ENCODE measurements at places on chromosomes 16 and 17.

DNA sequence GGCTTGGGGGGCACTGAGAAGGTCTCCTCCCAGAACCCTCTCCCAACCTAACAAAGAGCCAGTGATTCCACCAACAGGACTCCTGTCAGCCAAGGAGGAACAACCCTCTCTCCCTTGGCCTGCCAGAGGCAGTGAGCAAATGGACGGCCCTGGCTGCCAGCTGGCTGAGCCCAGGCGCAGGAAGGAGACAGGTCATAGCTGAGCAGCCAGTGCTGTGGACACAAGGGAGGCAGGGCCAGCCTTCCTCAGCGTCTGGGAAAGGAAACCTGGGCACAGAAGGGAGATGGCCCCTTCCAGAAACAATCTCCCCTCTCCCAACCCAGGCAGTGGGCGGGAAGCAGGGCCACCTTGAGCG lies 2.1 kb downstream of the MPO start:
- no peak for DNase-seq

- no peak for DNase-seq
Measured at GRCh38 chr17:72429066-72429638, 308.3 kb downstream of the SOX9 start.

GRCh38 chr17:36503456-36504155 lies 17.1 kb downstream of the ZNHIT3 start:
- DNase-seq, result no peak

GRCh38 chr17:19342611-19343255 lies 19.8 kb downstream of the B9D1 start:
- no peak for DNase-seq

DNA sequence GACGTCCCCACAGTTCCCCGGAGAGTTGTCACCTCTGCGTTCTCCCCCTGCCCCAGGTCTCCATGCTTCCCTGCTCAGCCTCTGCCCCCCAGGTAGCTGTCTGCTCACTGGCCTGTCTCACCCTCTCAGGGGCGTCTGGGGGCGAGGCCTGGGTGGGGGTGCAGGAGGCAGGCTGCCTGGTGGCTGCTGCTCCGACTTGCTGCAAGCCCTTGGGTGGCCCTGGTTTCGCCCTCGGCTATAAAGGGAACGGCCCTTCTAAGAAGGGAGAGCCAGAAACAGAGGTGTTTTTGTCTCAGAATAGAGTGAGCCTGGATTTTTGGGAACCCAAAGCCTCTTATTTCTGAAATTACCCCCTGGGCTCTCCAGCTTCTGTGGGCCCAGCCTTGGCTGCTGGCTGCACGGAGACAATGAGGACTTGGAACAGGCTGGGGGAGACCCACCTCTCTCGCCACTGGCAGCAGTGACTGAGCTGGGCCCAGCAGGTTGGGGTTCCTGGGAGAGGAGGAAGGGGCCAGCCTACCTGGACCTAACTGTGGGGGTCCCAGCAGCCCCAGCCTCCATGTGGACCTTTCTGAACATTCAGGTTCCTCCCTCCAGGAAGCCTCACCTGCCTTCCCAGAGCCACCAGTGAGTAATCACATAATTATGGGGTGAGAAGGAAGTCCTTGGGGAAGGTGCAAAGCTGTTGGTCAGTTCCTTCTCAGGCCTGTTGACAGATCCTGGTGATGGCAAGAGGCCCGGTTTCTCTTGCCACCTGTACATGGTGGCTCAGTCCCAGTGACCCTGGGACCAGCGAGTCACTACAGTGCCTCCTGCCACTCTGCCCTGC lies 15.5 kb upstream of the SPNS2 start:
- no peak for DNase-seq

- no peak for DNase-seq
Measured at GRCh38 chr16:50761267-50761666, 19.4 kb downstream of the CYLD start.

DNA sequence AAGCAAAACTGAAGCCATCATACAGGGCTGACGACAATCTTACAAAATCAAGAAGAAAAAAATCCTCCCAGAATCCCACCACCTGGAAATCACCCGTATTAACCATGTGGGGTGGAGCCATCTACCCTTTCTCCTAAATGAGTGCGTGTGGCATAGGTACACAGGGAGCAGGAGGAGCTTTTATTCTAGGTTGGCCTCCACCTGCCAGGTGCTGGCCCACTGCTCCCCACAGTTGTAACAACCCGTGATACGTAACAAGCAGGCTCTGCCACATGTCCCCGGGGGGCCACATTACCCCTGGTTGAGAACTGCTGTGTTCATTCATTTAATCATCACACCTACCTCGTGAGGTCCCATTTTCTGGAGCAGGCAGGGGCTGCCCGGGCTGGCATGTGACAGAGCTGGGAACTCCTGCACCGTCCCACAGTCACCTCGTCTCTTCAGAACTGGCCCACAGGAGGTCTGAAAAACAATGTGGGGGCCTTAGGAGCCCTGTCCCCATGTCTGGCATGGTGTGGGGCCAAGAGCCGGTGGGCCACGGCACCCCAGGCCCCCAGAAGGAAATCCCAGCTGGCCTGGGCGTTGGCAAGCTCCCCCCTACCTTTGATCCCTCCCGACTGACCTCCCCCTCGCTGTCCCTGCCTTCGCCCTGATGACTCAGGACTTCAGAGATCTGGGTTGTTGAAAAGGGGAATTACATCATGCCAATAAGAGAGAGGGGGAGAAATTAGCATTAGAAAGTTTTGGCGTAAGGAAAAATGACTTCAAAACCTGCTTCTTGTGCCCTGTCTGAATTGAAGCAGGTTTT lies 12.9 kb downstream of the CMIP start:
- peak; percentile 16 for DNase-seq

GRCh38 chr16:8620535-8620934 lies 963 bp upstream of the METTL22 start:
- DNase-seq, result no peak

DNA sequence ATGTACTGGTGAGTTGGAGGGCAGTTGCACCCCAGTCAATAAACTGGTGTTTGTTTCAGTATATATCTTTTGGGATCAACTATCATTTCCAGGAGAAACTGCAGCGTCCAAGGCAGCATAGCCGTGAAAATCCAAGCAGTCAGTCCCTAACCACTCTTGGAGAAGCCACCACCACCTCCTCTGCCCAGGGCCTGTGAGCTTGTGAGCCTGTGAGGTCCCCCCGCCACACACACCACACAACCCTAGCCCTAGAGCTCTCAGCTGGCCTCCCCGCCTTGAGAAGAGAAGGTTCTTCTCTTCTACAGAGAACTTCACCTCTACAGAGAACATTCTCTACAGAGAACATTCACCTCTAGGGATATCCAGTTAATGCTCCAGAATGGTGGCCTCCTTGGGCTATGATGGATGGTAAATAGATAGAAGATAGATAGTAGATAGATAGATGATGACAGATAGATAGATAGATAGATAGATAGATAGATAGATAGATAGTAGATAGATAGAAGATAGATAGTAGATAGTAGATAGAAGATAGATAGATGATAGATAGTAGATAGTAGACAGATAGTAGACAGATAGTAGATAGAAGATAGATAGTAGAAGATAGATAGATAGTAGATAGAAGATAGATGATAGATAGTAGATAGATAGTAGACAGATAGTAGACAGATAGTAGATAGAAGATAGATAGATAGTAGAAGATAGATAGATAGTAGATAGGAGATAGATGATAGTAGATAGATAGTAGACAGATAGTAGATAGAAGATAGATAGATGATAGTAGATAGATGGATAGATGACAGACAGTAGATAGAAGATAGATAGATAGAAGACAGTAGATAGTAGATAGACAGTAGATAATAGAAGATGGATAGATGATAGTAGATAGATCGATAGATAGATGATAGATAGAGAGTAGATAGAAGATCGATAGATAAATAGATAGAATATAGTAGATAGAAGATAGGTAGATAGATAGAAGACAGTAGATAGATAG lies 13.7 kb downstream of the ALOX15B start:
- DNase-seq, result no peak

GRCh38 chr17:36586138-36586537 lies 5.5 kb upstream of the DHRS11 start:
- DNase-seq, result no peak

GRCh38 chr16:10812312-10813098 lies 6.1 kb downstream of the TVP23A start:
- DNase-seq, result no peak

- peak; percentile 87 for DNase-seq
Measured at GRCh38 chr17:59093702-59094231, 12.9 kb downstream of the TRIM37 start.

DNA sequence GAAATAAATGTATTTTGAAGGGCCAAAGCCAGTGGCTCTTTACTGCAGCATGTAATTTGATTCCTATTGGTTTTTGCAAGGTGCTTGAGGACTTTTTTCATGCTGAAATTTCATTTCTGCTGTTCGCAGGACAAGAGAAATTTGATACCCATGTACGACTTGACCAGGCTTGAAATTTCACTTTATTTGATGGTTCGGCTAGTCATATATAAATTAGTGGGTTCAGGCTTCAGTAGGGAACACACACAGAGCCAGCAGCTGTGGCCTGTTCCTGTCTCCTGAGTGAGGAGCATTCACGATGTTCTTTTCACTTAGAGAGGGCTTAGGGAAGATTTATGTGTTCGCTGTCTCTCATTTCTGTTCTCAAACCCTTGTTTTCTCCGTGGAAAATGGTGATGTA lies 258.4 kb upstream of the CACNG5 start:
- no peak for DNase-seq

DNA sequence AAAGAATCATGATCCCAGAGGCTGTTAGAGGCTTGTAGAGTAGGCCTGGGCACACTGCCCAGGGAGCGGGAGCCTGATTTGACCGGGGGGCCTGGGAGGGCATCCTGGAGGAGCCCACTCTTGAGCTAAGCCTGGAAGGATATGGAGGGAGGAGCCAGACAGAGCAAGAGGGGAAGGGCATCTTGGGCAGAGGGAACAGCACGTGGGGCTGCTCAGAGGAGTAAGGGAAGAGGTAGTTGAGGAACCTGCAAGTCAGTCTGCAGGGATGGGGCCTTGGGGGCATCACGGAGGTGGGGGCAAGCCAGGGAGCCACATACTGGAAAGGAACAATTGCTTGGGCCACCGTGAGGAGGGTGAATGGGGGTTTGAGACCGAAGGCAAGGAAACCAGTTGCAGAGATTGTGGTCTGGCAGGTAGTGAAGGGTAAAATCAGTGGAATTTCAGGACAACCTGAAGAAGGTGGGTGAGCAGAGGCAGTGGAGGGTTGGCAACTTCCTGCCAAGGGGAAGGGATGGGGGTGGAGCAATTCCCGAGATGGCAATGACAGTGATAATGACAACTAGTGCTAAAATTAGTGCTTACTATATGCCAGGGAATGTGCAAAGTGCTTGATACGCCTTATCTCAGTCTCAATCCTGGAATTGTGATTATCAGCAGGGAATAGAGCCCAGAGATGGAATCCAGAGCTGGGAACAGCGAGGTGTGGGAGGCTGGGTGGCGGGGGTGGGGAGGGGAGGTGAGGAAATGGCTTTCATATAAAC lies 9.7 kb upstream of the RAI1 start:
- DNase-seq, result no peak

GRCh38 chr16:31461921-31462804 lies 2.9 kb downstream of the ARMC5 start:
- no peak for DNase-seq

DNA sequence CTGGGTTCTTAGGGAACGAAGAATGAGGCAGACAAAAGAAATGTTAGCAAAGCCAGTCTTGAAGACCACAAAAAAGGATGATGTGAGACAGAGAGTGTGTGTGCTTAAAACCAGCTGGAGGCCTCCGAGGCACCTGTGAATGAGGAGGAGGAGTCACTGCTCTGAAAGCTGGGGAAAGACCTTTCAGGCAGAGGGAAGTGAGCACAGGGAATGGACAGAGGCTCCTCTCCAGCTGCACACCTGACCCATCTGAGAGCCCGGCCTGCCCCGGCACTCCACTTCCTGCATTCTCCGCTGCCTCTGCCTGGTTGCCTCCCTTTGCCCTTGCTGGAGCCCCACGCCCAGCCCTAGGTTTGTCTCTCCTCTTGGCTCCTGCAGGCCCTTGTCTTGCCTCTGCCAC lies 55.2 kb upstream of the SREBF1 start:
- no peak for DNase-seq

DNA sequence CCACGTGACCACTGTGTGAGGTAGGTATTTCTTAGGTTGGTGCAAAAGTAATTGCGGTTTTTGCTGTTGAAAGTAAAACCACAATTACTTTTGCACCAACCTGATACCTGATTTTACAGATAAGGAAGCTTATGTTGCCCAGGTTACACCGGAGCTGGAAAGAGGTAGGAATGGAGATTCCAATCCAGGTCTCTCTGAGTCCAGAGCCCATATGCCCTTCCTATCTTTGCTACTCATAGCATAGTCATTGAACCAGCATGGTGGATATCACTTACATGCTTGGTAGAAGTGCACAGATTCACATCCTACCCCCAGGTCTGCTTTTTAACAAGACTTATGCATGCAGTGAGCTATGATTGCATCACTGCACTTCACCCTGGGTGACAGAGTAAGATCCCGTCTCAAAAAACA lies 61.8 kb downstream of the ARSG start:
- DNase-seq, result no peak

DNA sequence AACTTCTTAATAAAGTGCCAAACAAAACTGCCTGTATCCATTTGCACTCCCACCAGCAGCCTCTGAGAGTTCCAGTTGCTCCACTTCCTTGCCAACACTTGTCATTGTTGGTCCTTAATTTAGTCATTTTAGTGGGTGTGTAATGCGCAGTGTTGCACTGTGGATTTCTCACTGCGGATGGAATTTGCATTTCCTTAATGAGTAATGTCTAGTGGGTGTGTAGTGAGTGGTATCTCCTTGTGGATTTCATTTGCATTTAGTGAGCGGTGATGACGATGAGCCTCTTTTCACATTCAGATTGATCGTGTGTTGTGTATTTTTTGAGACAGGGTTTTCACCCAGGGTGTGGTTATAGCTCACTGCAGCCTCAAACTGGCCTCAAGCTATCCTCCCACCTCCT lies 4.1 kb upstream of the MSLN start:
- DNase-seq, result no peak

- peak; percentile 15 for DNase-seq
Measured at GRCh38 chr16:67672739-67673662, 6.4 kb downstream of the C16orf86 start.

GRCh38 chr16:72203401-72203800 lies 31.4 kb upstream of the PMFBP1 start:
- DNase-seq, result no peak

GRCh38 chr16:57618296-57619132 lies 9.9 kb upstream of the ADGRG1 start:
- DNase-seq, result no peak

- no peak for DNase-seq
Measured at GRCh38 chr16:80500116-80500859, 40.5 kb upstream of the DYNLRB2 start.

GRCh38 chr17:36837195-36837938 lies 99.9 kb upstream of the LHX1 start:
- DNase-seq, result no peak

All from AG09319 (cell line).